Stimulated activated CD8-positive, alpha-beta memory T cell treated with anti-CD3 and anti-CD28 coated beads, Interleukin-7, amount 100 ng/mL, for 24 hours (primary cell): ENCODE measurements at places on chromosomes 6 and 20.

- no peak for DNase-seq
These were observed 782 bp upstream of the FOXA2 start for GRCh38 chr20:22584922-22585785.

GRCh38 chr6:64727075-64727474 lies 980.0 kb downstream of the EYS start:
- no peak for DNase-seq

DNA sequence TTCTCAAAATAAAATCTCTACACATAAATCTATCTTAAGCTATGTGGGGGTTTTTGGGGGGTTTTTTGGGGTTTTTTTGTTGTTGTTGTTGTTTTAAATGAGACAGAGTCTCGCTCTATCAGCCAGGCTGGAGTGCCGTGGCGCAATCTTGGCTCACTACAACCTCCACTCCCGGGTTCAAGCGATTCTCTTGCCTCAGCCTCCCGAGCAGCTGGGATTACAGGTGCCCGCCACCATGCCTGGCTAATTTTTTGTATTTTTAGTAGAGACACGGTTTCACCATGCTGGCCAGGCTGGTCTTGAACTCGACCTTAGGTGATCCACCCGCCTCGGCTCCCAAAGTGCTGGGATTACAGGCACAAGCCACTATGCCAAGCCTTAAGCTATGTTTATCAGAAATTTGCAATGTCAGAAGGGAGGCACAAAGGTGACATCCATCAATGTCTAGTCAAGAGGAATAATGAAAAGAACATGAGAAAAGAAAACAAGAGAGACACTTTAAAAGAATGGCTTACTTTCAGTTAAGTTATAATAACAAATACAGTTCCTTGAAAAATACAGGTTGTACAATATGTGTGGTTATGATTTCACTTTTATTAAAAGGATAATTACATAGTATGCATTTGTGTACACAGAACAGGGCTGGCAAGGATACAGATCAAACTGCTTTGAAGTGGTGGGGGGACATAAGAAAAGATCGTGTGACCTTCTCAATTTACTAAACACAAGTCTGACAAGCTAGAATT lies 28.6 kb downstream of the SLC23A2 start:
- DNase-seq: no peak

- DNase-seq: no peak
These were observed 170.7 kb upstream of the SLC24A3 start for GRCh38 chr20:19041787-19042186.
